ENCODE measurements at places on chromosomes 16 and 17.

GRCh38 chr17:3952186-3952585, 12.1 kb downstream of the ATP2A3 start:
- DNase-seq, result no peak

DNA sequence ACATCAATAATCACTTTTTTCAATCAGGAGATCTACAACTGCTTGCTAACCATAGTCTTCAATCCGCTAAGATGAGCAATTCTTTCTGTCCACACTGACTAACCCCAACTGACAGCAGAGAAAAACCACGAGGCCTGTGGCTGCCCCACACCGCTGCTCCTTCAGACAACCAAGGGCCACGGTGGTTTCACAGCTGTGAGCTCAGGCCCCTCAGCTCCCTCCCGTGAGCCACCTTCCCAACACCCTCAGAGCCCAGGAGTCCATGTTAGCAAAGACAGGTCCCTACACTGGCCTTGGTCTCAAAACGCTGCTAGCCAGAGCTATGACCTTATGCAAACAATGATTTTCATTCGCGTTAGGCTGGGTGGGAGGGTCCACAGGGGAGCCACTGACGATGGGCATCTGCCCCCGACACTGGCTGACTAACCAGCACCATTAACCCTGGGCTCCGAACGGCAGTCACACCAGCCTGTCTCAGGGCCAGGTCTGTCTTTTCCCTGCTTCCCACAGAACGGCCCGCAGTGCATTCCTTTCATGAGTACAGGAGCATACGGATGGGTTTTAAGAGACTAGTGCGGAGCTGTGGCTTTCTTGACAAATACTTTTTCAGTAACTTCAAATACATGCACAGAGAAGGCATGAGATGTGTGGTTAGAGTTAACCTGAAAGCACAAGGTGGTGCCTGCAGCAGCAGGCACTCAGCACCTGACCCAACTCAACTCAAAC, 67.3 kb downstream of the ANKRD11 start:
- no peak for DNase-seq

DNA sequence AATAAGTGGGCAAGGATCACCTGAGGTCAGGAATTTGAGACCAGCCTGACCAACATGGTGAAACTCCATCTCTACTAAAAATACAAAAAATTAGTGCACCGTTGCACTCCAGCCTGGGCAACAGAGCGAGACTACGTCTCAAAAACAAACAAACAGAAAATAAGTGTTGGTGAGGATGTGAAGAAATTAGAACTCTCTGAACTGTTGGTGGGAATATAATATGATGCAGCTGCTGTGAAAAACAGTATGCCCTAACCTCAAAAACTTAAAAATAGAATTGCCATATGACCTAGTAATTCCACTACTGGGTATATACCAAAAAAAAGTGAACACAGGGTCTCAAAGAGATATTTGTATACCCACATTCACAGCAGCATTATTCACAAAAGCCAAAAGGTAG, 26.1 kb downstream of the GLG1 start:
- DNase-seq, result no peak

- no peak for DNase-seq
These were observed 444.7 kb downstream of the HS3ST3B1 start for GRCh38 chr17:14745541-14745940.

DNA sequence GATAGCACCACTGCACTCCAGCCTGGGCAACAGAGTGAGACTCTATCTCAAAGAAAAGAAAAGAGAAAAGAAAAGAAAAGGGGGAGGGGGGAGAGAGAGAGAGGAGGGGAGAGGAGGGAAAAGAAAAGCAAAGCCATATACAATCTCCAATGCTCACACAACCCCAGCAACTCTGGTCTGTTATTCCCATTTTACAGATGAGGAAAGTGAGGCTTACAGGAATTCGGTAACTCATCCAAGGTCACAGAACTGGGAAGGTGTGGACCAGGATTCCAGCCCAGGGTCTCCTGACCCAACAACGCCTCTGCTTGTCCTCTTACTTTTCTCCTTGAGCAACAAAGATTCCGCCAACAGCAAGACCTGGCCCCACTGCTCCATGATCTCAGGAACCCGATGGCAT, 13.0 kb downstream of the PLA2G10 start:
- DNase-seq, result no peak

DNA sequence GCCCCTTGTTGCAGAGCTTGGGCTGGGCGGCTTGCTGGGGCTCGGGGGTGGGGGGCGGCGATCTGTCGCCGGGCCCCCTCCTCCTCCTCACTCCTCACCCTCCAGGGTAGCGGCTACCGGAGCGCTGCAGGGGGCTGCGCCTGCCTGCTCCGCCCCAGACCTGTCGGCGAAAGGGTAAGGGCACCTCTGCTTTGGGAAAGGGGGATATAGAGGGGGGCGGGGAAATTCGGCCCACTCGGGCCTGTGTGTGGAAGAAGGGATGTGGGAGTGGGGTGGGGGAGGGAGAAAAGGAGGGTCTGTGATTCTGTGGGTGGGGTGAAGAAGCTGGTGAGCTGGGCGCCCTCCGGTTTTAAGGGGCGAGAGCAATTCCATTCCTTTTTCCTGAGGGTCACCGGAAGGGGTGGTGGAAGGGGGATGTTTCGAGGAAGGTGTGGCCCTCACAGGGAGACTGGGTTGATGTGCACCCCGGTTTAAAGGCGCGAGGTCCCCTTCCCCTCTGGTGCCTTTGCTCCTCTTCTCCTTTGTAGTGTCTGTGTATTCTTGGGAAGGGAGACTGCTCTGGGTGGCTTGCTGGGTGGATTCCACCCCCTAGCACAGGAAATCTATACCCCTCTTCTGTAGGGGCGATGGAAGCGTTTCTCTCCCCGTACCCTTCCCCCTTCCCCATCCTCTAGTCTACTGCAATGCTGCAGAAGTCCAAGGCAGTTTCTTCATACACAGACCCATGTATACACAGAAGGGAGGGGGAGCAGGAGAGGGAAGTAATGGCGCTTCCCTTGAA, 878 bp downstream of the TAOK1 start:
- DNase-seq, result no peak

DNA sequence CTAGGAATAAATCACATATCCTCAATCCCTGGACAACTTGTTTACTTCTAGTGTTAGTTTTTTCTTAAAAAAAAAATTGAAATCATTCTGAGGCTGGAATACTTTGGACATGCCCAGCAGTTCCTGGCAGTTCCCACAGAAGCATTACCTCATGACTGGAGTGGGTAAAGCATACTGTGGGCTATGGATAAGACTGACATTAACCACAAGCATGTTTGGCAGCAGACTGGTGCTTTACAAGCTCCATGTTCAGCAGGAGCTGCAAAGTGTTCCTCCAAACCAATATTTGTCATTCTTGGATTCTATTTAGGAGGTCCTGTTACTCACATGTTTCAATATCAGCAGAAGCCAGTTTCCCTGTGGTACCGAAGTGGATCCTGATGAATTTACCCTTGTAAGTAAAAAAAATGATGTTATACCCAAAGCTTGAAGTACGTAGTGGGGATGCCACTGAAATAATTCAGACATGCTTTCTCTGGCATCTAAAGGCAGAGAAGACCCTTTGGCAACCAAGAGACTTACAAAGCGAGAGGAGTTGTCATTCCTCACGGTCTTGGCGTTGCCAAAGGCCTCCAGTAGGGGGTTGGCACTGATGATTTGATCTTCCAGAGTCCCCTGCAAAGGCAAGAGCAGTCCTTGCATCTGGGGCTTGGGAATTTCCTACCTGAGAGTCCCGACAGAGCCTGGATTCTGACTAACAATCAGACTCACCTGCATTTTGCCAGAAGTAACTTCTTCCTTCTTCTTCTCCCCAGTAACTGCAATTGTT, 4.9 kb downstream of the MYH1 start:
- DNase-seq, result no peak

GRCh38 chr16:66858740-66859396, 14.7 kb downstream of the CA7 start:
- no peak for DNase-seq

GRCh38 chr16:83160287-83161020, 533.7 kb downstream of the CDH13 start:
- DNase-seq, result no peak

GRCh38 chr17:66602659-66603384, 232.1 kb upstream of the CACNG5 start:
- no peak for DNase-seq

- no peak for DNase-seq
These were observed 42.4 kb upstream of the NF1 start for GRCh38 chr17:31052187-31052889.

GRCh38 chr17:60280673-60281072, 111.3 kb downstream of the USP32 start:
- DNase-seq, result no peak
